Astrocyte (in vitro differentiated cells and primary cell): ENCODE measurements at places on chromosomes 4 and X. TPM values are rescaled to one million over a fixed set of nuclear protein-coding genes. Genes with fewer than 3 reads are reported as not detected.

The APLN gene
- total RNA-seq, result 0.62 and 2.1 TPM in 2 replicates

The LAP3 gene
- total RNA-seq, result 163 and 176 TPM in 2 replicates

- no peak for DNase-seq
These were observed 24.6 kb downstream of the ADGRG4 start for GRCh38 chrX:136325377-136325776.

GRCh38 chr4:78688366-78688765 is 87.8 kb upstream of the BMP2K start:
- no peak for DNase-seq

- no peak for DNase-seq
These were observed 3.3 kb downstream of the CPEB2 start for GRCh38 chr4:15005474-15006115.

The MSX1 gene
- 0.87 and 0.91 TPM in 2 replicates for total RNA-seq

GRCh38 chr4:105194328-105195231 is 47.9 kb downstream of the TET2 start:
- DNase-seq, result peak; percentile 63

DNA sequence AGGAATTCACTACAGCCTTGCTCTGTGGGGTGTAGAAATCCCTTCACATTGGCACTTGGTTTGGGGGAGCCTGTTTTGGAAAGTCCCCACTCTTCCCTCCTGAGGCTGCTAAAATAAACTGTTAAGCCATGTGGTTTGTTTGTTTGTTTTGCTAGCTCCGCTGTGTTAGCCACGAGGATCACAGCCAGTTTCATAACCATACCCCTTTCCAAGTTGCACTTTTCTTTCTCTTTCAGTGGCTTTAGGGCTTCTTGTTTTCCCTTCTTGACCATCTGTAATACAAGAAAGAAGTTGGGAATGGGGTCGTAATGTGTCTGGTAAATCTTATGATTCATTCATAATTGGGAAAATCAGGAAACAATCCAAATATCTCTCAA is 24.8 kb upstream of the UXT start:
- no peak for DNase-seq

DNA sequence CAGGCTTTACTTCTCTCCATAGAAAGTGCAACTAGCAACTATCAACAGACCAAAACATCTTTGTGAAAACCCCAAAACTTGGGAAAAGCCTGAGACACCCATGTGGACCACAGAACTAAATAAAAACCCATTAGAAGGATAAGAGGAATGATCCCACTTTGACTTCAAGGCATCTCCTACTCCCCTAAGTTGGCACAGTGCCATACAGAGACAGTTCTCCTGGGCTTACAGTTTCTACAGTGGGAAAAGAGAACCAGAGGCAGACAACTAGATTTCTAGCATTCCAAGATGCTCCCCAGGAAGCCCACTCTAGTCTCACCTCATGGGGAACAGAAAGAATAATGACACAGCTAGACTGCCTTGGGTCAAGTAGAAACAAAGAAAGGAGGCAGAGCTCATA is 20.4 kb downstream of the TMLHE start:
- DNase-seq, result no peak
